ENCODE measurements at places on chromosomes 3 and 15. TPM values are rescaled to one million over a fixed set of nuclear protein-coding genes. Genes with fewer than 3 reads are reported as not detected.

DYNC1LI1 gene
- 32.9 TPM for polyA plus RNA-seq

UBAP1L gene
- polyA plus RNA-seq: 5.2 TPM

ASB14 gene
- 1.2 TPM for polyA plus RNA-seq

NUDT16 gene
- polyA plus RNA-seq: 24.2 TPM

TCAIM gene
- 20.0 TPM for polyA plus RNA-seq

AP3B2 gene
- polyA plus RNA-seq: 0.38 TPM

ATP8B4 gene
- polyA plus RNA-seq: 3.0 TPM

EPB42 gene
- polyA plus RNA-seq: 1.3 TPM

GABRA5 gene
- polyA plus RNA-seq: 0.38 TPM

KCNMB3 gene
- 4.9 TPM for polyA plus RNA-seq

CSPG4 gene
- polyA plus RNA-seq: 104 TPM

CFAP100 gene
- polyA plus RNA-seq: not detected

TMCO5A gene
- not detected for polyA plus RNA-seq

PTPRG gene
- 30.2 TPM for polyA plus RNA-seq

ICE2 gene
- polyA plus RNA-seq: 33.1 TPM

SMAD6 gene
- 8.0 TPM for polyA plus RNA-seq

LRTM1 gene
- polyA plus RNA-seq: 89.1 TPM

FEZF2 gene
- polyA plus RNA-seq: not detected

RNF111 gene
- 25.5 TPM for polyA plus RNA-seq

LMAN1L gene
- polyA plus RNA-seq: not detected

HRG gene
- polyA plus RNA-seq: not detected

STRIT1 gene
- polyA plus RNA-seq: 42.2 TPM

CIAO2A gene
- polyA plus RNA-seq: 48.0 TPM

GRIP2 gene
- 33.4 TPM for polyA plus RNA-seq

CADM2 gene
- 4.5 TPM for polyA plus RNA-seq

COL6A5 gene
- polyA plus RNA-seq: 0.10 TPM

PLOD2 gene
- 18.3 TPM for polyA plus RNA-seq

MAGEF1 gene
- 63.5 TPM for polyA plus RNA-seq

ITIH1 gene
- 1.5 TPM for polyA plus RNA-seq

ZNF80 gene
- polyA plus RNA-seq: 0.08 TPM

MFGE8 gene
- 162 TPM for polyA plus RNA-seq

DZIP1L gene
- 7.2 TPM for polyA plus RNA-seq

TRANK1 gene
- 4.6 TPM for polyA plus RNA-seq

CCDC50 gene
- 30.9 TPM for polyA plus RNA-seq

NR2E3 gene
- polyA plus RNA-seq: 7.8 TPM

DLEC1 gene
- polyA plus RNA-seq: 0.32 TPM

LHFPL4 gene
- polyA plus RNA-seq: not detected

AMIGO3 gene
- 3.7 TPM for polyA plus RNA-seq

CRYBG3 gene
- 21.9 TPM for polyA plus RNA-seq

CKMT1A gene
- polyA plus RNA-seq: not detected

RTP4 gene
- polyA plus RNA-seq: 0.11 TPM

ATP2B2 gene
- 4.8 TPM for polyA plus RNA-seq

OSTN gene
- 12.6 TPM for polyA plus RNA-seq

CFAP20DC gene
- polyA plus RNA-seq: 1.4 TPM

GOLGA8S gene
- 1.2 TPM for polyA plus RNA-seq

CYP8B1 gene
- polyA plus RNA-seq: 0.08 TPM

ANKRD63 gene
- polyA plus RNA-seq: 0.15 TPM

PYDC2 gene
- not detected for polyA plus RNA-seq

C3orf33 gene
- 3.5 TPM for polyA plus RNA-seq

TGM5 gene
- not detected for polyA plus RNA-seq

PIGBOS1 gene
- 11.5 TPM for polyA plus RNA-seq

VIPR1 gene
- 1.2 TPM for polyA plus RNA-seq

All from muscle of leg (tissue), 16 donors.